MM.1S (cell line): ENCODE measurements at places on chromosomes 6 and 20.

DNA sequence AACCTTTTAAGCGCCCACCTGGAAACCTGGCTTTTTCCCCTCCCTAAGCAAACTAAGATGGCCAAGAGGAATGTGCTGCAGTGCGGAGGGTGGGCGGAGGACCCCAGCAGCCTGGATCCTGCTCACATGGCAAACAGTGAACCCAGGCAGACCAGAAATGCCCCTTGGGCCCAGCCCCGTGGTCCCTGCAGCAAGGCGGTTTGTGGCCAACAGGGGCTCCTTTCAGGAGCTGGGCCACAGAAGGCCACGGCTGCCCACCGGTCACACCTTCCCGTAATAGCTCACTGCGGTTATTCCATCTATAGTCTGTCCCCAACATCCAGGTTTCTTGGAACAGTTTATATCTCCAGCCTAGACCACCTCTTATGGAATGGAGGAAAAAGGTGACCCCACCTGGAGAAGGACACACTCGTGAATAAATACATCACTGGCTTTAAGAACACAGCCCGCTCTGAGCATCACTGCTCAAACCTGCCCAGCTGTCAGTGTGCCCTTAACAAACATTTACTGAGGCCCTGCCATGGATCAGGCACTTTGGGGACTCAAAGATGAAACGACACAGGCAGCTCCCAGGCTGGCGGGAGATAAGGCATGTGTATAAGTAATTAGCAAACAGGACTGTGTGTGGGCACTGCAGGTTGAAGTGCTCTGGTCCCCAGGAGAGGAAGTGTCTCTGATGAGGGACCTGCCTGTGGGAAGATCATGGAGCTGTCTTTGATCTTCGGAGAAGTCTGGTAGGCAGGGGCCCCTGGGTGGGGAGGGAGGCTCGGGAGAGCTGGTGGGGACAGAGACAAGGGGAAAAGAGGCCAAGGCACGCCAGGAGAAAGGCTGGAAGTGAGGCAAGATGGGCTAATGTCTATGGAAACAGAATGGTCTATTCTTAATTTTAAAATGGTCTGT lies 3.2 kb upstream of the TUBB1 start:
- peaks cover 12% of the 10 kb centered on the region for H3K4me1 ChIP-seq
- no peaks in the 10 kb centered on the region for H3K36me3 ChIP-seq
- no peak overlapping the region for H3K27ac ChIP-seq
- DNase-seq, result no peak
- no peaks in the 10 kb centered on the region for H3K27me3 ChIP-seq

DNA sequence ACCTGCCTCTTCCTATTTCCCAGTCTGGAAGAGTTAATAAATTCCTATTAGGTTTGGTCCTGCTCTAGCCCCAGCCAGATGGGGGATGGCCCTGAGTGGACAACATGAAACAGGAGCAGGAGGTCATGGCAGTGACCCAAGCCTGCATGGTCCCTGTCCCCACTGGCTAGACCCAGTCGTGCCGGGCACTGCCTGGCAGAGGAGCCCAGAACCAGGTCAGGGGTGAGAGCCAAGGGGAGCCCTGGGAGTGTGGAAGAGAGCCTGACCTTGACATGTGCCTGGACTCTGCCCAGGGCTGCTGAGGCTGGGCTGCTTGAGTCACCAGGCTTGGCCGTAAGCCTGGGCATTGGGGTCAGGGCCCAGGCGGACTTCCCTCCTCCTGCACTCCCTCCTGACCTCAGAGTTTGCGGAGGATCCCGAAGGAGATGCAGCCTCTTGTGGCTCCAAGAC lies 3.6 kb downstream of the AVP start:
- H3K27ac ChIP-seq, result no peak overlapping the region
- no peaks in the 10 kb centered on the region for H3K36me3 ChIP-seq
- no peak overlapping the region for H3K4me3 ChIP-seq
- no peaks in the 10 kb centered on the region for H3K4me1 ChIP-seq

GRCh38 chr6:56542364-56543331 lies 100.0 kb downstream of the DST start:
- H3K27ac ChIP-seq, result peak overlapping the region; percentile 82
- H3K4me3 ChIP-seq, result peak overlapping the region; percentile 65
- H3K27me3 ChIP-seq, result no peaks in the 10 kb centered on the region
- peaks cover 9% of the 10 kb centered on the region for H3K4me1 ChIP-seq

DNA sequence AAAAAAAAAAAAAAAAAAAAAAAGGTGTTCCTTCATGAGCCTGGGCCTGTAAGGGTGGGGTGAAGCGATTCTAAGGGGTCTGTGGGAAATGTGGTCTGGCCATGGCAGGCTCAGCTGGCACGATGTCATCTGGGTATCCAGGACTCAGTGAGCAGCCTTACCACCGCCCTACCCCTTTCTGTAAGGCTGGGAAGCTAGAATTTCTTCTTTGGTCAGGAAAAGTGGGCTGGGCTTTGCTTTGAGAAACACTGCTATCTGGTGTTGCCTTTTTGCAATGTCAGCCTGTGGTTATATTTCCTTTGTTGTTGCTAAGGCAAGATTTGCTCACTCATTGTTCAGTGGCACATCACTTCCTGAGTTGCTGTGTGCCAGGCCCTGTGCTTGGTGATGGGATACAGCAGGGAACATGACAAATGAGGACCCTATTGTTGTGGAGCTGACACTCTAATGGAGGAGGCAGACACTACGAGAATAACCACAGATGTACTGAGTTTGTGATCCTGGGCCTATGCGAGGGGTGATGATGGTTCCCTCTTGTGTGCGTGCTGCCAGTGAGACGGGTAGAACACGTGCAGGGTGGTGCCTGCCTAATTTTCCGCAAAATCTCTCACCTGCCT lies 45.9 kb upstream of the ZNFX1 start:
- peak overlapping the region; percentile 17; the same call in 1 of the 2 replicates for H3K27ac ChIP-seq
- DNase-seq, result peak; percentile 88
- H3K4me3 ChIP-seq, result no peak overlapping the region
- peaks cover 14% of the 10 kb centered on the region for H3K27me3 ChIP-seq

GRCh38 chr6:14258695-14259593 lies 141.4 kb downstream of the CD83 start:
- no peaks in the 10 kb centered on the region for H3K36me3 ChIP-seq
- no peak for DNase-seq
- H3K4me3 ChIP-seq, result no peak overlapping the region

- no peak for DNase-seq
- no peak overlapping the region for H3K27ac ChIP-seq
- no peak overlapping the region for H3K4me3 ChIP-seq
- H3K27me3 ChIP-seq, result no peaks in the 10 kb centered on the region
- no peaks in the 10 kb centered on the region for H3K4me1 ChIP-seq
These were observed 384.2 kb downstream of the PRKN start for GRCh38 chr6:162343198-162343935.

GRCh38 chr6:136037242-136037875 lies 185.9 kb downstream of the PDE7B start:
- no peaks in the 10 kb centered on the region for H3K27me3 ChIP-seq
- no peak for DNase-seq
- H3K27ac ChIP-seq, result no peak overlapping the region
- H3K4me3 ChIP-seq, result no peak overlapping the region
- H3K4me1 ChIP-seq, result peaks cover 13% of the 10 kb centered on the region

GRCh38 chr6:125377621-125378020 lies 75.9 kb upstream of the HDDC2 start:
- H3K27ac ChIP-seq, result no peak overlapping the region
- H3K36me3 ChIP-seq, result no peaks in the 10 kb centered on the region

DNA sequence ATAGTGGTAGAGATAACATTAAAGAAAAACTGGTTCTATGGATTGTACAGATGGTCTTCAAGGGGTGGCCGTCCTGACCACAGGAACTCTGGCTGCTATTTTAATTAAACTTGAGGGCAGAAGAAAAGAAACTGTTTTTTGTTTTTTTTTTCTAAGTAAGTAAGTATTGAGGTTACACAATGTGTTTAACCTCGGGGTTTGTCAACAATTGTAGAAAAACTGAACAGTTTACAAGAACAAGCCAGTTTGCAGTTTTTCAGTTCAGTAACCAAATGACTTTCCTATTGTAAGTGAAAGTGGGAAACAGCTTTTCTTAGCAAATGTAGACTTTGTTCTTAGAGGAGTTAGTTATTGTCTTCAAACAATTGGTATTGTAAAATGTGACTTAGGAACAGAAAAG lies 77.0 kb downstream of the PLCB1 start:
- no peaks in the 10 kb centered on the region for H3K27me3 ChIP-seq
- H3K27ac ChIP-seq, result no peak overlapping the region
- peak; percentile 16 for DNase-seq

DNA sequence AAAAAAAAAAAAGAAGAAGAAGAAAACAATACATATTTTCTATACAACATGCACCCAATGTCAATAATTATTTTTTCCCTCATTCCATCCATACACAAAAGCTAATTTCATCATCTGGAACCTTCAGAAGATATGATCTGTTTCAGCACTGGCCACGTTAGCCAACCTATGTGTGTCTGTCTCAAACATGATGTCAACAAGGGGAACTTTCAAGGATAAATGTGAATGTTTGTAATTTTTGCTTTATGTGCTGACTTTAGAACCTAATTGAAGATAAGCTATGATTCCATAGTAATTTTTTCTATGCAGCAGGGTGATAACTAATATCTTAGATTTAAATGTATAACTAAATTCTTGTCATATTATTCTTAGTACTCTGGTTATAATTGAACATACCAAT lies 37.9 kb downstream of the IPCEF1 start:
- no peaks in the 10 kb centered on the region for H3K36me3 ChIP-seq
- DNase-seq, result no peak
- no peaks in the 10 kb centered on the region for H3K4me1 ChIP-seq

- H3K4me1 ChIP-seq, result no peaks in the 10 kb centered on the region
- H3K27ac ChIP-seq, result no peak overlapping the region
- no peak for DNase-seq
- no peaks in the 10 kb centered on the region for H3K36me3 ChIP-seq
- no peak overlapping the region for H3K4me3 ChIP-seq
These were observed 34.6 kb upstream of the LAMA2 start for GRCh38 chr6:128848212-128848935.

GRCh38 chr20:52150440-52151258 lies 40.9 kb downstream of the ZFP64 start:
- peaks cover under 1% of the 10 kb centered on the region for H3K4me1 ChIP-seq
- no peak overlapping the region for H3K27ac ChIP-seq
- peak; percentile 60 for DNase-seq
- H3K4me3 ChIP-seq, result no peak overlapping the region
- no peaks in the 10 kb centered on the region for H3K27me3 ChIP-seq

DNA sequence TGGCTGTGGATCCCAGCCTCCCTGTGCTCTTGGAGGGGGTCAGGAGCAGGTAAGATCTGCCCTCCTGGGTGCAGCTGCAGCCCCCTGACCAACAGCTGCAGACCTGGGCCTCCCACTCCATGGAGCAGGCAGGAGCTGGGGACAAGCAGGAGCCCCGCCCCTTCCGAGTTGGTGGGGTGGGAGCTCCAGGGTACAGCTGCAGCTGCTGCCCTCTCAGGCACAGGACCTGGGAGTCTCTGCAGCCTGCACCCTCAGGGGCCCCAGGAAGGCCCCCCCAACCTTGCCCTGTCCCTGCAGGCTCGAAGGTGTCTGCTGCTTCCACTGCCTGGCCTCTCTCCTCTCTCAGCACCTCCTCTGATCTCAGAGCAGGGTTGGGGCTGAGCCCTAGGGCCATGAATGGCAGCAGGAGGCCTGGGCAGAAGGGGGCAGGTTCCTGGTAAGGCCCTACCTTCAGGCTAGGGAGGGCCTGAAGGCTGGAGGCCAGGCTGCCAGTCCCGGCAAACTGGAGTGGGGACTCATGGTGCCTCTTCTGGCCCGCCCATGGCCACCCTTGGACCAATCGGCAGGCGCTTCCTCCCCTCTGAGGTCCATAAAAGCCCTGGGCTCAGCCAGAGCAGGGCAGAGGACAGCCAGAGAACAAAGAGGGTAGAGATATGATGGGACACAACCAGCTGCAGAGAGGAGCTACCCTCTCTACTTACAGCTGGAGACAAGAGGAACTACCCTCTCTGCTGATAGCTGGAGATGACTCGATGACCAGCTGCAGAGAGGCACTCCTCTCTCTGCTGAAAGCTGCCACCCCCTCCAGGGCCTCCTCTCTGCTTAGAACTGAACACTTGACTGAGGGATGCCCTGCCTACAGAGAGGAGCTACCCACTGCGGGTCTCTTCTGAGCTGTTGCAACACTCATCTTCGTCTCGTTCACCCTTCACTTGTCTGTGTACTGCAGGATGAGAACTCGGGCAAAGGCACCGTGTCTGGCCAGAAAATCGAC lies 7.8 kb upstream of the PACSIN1 start:
- H3K4me3 ChIP-seq, result no peak overlapping the region
- no peak overlapping the region for H3K27ac ChIP-seq
- H3K27me3 ChIP-seq, result no peaks in the 10 kb centered on the region
- no peak for DNase-seq
- H3K36me3 ChIP-seq, result no peaks in the 10 kb centered on the region

DNA sequence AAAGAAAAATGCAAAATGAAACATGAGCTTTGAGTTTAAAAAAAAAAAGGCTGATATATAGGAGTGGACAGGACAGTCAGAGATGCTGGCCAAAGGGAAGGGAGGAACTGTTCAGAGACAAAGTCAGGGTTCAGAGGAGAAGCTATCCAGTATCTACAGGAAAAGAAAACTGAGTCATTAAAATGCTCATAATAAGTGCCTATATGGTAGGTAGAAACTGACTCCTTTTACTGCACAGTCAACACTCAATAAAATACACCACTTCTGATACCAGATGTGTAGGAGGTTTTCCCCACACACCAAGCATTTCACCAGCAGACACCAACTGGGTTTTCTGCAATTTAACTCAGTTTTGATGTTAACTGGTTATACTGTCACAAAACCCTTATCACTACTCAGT lies 32.9 kb downstream of the FRK start:
- H3K27ac ChIP-seq, result no peak overlapping the region
- no peaks in the 10 kb centered on the region for H3K36me3 ChIP-seq
- no peaks in the 10 kb centered on the region for H3K27me3 ChIP-seq
- DNase-seq, result no peak
- H3K4me1 ChIP-seq, result no peaks in the 10 kb centered on the region

DNA sequence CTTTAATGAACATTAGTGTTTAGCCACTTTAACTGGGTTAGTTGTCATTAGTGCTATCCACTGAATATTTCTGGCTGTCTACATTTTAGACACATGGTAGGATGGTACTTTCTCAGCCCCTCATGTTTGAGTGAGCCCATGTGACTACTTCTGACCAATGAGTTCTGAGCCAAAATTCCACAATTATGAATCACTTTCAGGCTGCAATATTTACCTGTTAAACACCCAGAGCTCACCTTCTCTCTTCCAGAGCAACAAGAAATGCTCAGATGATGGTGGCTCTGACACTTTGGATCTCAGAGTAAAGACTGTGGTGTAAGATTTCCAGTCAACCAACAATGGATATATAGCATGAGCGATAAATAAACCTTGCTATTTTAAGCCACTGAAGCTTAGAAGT lies 24.8 kb downstream of the SPACA1 start:
- no peak for DNase-seq
- no peaks in the 10 kb centered on the region for H3K27me3 ChIP-seq
- no peak overlapping the region for H3K4me3 ChIP-seq

- no peaks in the 10 kb centered on the region for H3K4me1 ChIP-seq
- DNase-seq, result no peak
- H3K4me3 ChIP-seq, result no peak overlapping the region
- H3K27ac ChIP-seq, result no peak overlapping the region
These were observed 56.6 kb downstream of the OTOR start for GRCh38 chr20:16804793-16805187.
